Skin of body (tissue), 3 donors: ENCODE measurements at places on chromosomes 2 and 18.

DNA sequence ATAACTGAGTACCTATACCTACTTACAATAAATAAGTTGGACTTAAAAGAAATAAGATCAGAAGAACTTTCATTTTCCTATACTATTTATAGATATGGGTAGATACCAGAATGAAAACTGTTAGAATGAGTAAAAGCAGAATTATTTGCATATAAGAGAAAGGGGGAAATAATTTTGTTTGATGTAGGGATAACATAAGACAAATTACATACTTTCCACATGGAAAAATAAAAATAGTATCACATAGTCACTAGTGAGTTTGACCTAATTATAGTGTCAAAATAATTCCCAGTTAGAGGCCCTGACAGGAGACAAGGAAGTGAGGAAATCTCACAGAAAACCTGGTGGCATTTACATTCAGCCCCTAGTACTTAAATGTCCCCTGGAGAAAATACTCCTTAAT lies 28.6 kb downstream of the KCMF1 start:
- no peak for DNase-seq

- no peak for DNase-seq
Observed at GRCh38 chr2:181844551-181845290, 46.8 kb upstream of the ITPRID2 start.

DNA sequence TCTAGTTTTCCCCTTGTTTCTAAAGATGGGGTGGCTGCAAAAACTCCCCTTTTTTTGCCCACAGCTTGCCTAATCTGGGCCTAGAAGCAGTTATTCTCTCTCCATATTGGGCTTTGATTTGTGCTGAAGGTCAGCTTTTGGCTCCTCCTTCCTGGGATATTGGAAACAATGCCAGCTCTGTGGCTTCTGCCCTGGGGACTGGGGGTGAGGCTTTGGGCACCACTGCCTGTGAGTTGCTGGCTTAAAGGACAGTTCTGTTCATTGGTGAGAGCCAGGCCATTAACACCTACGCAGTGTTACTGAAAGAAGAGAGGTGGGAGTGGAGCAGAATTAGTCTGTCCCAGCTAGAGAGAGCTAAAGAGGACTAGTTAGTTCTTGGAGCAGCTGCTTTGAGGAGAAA lies 4.3 kb downstream of the UBXN2A start:
- DNase-seq, result no peak

DNA sequence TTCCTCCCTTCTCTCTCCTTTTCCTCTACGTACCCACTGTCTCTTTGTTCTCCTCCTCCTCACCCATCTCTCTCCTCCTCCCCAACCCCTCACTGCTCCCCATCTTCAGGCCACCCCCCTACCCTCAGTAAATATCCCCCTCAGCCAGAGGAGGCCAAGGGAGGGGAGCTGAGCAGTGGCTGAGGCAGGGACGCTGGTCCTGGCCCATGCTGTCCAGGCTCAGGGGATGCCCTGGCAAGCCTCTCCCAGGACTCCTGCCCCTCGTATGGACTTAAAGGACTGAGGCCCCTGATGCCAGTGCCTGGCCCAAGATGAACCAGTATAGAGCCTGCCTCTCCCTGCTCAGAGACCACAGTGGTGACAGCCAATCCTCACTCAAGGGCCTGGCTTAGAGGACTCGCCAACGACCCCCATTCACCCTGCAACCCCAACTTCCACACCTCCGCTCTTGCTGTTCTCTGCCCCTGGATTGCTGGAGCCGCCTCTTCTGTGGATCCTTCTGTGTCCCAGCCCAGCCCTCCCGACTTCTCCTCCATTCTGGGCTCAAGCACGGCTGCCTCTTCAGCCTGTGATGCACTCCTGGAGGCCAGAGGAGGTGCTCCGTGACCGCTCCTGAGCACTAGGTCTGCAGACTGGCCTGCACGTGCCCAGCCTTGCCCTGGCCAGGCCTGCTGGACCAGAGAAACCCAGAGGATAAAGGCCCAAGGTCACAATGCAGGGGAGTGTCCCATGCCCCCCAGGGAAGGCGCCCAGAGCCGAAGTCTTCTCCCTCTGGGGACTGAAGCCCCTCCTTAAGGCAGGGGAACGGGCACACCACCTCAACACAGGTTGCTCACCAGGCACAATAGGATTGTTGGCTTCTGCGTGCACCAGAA lies 9.5 kb upstream of the DUSP2 start:
- no peak for DNase-seq

GRCh38 chr2:43634604-43635306 lies 2.3 kb upstream of the PLEKHH2 start:
- peak; percentile 85 for DNase-seq

- no peak for DNase-seq
Observed at GRCh38 chr2:71659868-71660518, 206.6 kb downstream of the DYSF start.

GRCh38 chr2:27241761-27242613 lies 20.9 kb downstream of the SLC30A3 start:
- no peak for DNase-seq

DNA sequence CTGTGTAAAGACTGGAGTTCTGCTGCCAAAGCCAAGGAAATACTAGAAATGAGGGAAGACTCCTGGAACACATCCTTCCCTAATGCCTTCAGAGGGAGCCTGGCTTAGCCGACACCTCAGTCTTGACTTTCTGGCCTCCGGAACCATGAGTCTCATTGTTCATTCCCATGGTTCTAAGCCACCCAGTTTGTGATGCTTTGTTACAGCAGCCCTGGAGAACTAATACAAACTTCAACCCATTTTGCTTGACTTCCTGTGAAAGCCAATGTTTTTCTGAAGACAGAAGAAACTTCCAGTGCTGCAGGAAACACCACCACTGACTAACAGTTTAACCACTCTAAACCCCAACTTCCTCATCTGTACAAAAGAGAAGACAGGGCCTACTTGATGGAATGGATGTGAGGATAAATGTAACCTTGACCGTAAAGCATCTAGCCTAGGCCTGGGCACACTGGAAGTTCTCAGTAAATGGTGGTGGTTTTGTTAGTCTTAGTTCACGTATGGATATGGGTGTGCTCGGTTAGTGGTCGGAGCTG lies 85.9 kb upstream of the RFX8 start:
- no peak for DNase-seq

DNA sequence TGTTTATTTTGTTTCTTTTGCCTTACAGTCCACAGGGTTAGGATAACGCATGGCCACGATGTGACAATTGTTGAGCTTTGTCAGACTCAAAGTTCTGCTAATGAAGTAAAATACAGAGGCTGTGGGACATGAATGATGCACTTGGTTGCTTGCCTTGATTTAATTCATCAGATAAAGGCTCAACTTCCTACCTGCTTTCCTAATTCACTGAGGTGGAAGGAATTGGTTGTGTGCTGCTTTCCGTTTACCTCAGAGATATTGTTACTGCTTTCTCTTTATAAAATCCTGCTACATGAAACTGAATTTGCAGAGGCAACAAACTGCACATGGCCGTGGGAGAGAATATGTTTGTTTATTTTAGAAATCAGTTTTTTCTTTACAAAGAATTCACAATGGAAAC lies 6.6 kb downstream of the RIT2 start:
- DNase-seq, result no peak

DNA sequence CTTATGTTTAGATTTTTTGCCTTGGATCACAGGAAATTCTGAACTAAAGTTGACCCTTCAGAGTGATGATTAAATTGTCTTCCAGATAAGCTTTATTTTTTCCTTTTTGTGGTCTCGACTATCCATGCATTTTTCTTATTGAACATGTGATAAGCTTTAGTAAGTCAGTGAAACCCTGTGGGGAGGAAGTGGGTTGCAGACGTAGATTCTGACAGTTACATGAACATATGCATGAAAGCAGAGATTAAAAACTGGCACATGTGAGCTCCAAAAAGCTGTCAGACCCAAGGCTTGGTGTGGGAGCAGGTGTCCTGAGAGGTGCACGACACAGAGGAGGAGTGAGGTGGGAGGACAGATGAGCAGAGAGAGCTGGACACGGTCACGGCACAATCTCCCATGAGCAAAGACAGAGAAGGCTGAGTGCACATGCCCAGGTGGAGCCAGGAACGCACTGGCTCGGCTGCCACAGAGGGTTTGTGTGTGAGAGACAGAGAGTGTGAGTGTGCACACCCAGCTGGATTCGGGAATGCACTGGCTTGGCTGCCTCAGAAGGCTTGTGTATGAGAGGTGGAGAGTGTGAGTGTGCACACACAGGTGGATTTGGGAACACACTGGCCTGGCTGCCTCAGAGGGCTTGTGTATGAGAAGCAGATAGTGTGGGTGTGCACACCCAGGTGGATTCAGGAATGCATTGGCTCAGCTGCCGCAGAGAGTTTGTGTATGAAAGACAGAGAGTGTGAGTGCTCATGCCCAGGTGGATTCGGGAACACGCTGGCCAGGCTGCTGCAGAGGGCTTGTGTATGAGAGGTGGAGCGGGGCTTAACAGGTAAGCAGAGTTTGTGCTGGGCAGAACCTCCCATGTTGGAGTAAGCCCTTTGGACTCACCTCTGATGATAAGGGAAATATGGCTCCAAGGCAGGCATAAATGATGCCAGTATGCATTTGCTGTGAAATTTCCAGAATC lies 849.1 kb upstream of the SALL3 start:
- no peak for DNase-seq

- DNase-seq, result no peak
Observed at GRCh38 chr2:200829258-200829655, 17.5 kb downstream of the BZW1 start.

DNA sequence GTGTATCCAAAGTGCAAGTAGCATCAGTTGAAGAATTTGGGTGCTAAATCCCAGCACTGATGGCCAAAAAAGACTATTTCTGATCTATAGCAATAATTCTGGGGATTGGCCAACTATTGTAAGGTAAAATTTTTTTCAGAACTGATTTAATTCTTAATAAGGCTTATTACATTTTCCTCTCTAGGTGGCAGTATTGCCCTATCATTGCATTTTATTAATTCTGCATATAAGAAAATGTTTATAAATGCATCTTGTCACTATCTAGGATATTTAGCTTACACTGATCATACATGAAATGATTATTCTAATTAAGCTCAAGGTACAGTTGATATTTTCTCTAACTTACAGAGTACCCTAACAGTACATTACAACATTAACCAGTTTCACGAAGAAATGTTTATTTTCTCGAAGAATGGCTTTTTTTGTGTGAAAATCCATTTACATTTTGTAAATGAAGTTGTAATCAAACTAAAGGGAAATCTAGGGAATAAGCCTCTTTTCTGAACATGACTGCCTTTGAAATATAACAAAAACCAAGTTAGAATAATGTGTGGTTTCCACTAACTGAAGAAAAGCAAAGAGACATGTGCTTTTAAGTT lies 11.0 kb downstream of the TTN start:
- peak; percentile 2 for DNase-seq

- DNase-seq, result no peak
Observed at GRCh38 chr2:128354161-128354560, 35.5 kb upstream of the HS6ST1 start.

DNA sequence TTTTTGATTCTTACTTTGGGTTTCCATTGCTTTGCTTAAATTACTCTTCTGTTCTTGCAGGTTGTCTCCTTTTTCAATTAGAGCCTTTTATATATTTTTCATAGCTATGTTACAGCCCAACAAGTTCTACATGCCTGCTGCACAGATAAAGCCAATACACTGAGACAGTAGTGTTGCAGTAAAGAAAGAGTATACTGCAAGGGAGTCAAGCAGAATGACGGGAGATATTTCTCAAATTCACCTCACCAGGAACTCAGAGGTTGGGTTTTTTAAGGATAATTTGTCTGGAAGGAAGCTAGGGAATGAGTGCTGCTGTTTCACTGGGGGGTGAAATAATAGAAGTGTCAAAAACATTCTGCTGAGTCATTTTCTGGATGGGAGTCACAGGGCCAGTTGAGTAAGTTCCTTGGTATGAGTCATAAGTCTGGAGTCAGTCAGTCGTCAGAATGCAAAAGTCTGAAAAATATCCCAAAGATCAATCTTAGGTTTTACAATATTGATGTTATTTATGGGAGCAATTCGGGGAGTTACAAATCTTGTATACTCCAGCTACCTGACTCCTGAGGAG lies 193.0 kb upstream of the RGPD4 start:
- DNase-seq, result no peak

- DNase-seq, result no peak
Observed at GRCh38 chr2:38690499-38691420, 24.8 kb downstream of the GALM start.

DNA sequence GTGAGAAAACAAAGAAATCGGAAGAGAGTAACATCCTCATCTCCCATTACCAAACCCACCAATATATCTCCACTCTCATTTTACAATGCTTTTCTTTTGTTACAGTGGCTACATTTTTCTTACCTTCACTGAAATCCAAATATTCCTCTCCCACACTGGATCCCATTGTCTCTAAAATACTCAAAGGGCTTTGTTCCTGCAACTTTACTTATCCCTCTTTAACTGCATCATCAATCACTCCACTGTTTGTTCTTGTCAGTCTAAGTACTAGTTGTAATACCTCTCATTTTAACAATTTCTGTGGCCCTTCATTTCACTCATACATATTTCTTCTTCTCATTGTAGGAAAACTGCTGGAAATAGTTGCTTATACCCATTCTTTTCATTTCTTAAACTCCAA lies 464.2 kb upstream of the PIK3C3 start:
- DNase-seq, result no peak

DNA sequence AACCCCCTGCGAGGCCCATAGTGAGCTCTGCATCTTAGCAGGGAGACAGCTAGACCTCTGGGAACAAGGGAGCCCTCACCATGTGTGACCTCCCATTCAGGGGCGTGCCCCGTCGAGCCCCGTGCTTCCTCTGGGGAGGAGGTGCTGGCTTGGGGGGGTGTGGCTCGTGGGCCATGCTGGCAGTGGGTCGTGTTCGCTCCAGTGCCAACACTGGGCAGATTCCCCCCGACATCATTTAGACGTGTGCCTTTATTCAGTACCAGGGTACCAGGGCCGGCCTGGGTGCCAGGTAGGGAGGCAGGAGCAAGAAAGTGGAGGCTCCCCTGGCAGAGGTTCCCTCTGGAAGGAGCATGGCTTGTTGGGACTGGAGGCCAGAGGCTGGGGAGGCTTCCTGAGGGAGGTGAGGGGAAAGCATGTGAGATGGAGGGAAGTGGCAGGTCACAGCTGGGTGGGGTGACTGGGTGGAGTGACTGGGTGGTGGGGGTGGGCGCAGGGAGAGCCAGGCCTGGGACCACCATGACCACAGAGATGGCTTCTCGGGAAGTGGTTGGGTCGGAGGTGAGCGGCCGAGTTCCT lies 15.2 kb downstream of the GPC1 start:
- no peak for DNase-seq
